Right renal cortex interstitium (tissue), 3 donors: ENCODE measurements at places on chromosomes 11 and 22.

GRCh38 chr11:93123351-93123898, 74.4 kb downstream of the SLC36A4 start:
- DNase-seq = no peak

- DNase-seq = no peak
These were observed 101.4 kb downstream of the ARL14EP start for GRCh38 chr11:30424321-30424720.

DNA sequence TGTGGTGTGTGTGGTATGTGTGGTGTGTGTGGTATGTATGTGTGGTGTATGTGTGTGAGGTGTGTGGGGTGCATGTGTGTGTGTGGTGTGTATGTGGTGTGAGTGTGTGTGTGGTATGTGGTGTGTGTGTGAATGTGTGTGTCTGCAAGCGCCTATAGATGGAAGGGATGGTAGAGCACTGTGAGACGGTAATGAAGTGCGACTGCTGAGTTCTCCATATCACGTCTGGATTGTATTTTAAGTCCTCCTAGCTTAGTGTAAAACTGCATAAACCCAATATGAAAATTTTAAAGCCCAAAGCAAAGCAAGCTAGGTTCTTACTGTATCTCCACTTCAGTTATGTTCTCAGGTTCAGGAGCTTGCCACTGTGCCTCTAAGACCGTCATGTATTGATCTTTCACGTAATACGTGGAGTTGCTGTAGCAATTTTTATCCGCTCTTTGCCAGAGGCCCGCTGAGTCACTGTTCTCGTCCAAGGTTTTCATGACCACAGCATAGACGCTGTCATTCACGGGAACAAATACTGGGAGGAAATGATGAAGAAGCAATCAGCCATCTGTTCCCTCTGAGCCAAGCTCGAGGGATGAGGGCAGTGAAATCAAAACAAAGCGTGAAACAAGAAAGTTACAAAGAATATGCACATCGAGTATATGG, 5.5 kb downstream of the PLET1 start:
- DNase-seq = no peak

DNA sequence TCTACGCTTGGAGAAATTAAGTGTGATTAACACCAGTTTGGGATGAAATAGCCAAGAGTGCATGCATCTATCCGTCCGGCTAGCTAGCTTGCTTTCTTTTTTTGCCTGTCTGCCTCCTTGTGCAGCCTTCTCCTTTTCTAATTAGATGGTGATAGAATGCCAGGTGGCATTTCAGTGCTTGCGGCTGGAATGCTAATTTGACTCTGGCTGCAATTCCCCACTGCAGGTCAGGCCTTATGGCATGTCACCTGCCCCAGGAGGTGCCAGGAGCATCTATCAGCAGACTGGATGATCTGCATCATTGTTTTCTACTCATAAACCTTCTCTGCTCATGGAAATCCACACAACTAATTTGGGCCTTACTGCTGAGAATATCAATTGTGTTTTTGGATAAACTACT, 51.1 kb upstream of the CABP7 start:
- no peak for DNase-seq

DNA sequence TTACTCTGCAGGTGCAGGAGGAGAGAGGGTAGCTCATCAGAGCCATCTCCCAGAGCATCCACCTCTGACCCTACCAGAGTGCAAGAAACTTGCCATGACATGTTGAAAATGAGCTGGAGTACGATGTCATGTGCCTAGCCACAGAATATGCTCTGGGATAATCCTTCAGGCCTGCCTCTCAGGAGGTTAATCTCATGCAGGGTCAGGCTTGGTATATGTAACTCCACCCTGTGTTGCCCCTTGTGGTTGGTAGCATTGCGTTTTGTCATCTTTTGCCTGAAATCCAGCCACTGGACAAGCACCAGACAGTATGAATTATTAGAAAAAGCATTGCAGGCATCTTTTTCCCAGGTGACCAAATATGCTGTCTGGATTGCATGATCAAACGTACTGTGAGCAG, 36.2 kb downstream of the CNTF start:
- DNase-seq = no peak

GRCh38 chr11:47977623-47978022, 2.7 kb upstream of the PTPRJ start:
- DNase-seq = no peak

DNA sequence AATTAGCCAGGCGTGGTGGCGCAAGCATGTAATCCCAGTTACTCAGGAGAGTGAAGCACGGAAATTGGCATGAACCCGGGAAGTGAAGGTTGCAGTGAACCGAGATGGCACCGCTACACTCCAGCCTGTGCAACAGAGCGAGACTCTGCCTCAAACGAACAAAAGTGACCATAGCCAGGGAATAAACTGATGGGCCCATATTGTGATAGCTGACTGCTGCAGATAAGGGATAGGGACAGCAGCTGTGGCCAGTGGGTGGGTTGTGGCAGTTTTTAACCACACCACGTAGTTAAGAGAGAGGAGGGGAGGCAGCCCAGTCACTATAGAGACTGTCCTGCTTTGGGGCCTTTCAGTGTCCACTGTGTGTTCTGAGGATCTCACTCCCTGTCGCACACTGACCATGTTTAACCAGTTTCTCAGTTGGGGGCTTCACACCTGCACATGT, 58.9 kb downstream of the PISD start:
- no peak for DNase-seq

DNA sequence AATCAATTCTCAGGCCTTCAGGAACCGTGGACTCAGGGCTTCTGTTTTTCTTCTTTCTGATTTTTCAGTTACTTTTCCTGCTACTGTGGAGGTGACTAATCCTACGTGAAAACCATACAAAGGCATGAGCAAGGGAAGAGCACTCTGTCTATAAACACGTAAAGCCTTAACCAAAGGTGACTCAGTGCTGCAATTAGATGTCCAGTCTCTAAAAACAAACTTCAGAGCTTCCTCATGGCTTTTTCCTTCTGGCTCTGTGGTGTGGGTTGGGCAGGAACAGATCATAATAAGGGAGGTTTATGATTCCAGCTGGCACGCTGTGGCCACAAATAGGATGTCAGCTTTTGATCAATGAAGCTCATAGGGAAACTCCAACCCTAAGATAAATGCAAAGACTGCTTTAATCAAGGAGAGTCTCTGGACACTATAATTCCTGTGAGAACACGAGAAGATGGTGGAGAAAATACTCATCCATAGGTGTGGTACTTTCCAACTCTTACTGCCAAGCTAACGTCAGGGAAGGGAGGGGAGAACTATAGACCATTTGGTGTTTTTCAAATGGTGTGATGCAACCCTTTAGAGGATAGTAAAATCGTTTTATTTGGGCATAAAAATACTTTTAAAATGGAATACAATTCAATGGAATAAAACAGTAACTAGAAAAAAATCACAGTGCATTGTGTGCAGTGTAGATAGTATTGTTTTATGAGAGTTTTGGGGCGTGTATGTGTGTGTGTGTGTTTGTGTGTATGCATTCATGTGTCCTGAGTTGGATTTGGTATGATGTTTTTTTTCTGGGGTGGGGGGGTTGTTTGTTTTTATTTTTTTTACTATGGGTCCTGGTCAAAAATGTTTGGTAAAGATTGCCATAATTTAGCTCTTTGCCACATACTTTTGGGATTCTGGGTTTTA, at the start of gene NXPE2:
Gene NXPE2 (plus strand): TSS at position 403 of the 912 bp plus-strand sequence. CDS start 49 bp downstream, at position 452.
- no peak for DNase-seq

DNA sequence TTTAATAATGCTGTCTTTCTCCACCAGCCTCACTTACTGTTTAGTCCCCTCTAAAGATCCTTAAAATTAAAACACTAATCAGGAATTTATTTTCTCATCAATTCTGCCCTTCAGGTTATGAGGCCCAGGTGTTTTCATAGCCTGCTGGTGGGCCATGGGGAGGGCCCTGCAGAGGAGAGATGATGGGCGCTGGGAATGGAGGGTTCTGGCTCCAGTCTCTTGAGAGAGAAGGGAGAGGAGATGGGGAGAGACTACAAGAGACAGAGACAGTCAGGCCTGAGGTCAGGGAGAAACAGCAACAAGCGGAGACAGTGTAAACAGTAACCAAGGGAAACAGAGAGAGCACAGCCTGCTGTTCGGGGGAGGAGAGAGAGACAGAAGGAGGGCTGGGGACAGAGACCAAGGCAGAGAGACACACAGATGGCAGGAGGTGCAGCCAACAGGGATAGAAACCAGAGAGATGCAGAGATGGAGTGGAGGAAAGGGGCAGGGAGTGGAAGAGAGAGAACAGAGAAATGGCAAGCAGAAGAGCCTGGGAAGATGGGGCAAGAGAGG, 187.3 kb upstream of the SYT13 start:
- DNase-seq = no peak

GRCh38 chr11:27440090-27440489, 32.5 kb downstream of the LGR4 start:
- no peak for DNase-seq

GRCh38 chr11:45171550-45171949, 25.1 kb downstream of the PRDM11 start:
- DNase-seq = no peak

GRCh38 chr11:15525582-15525981, 410.9 kb downstream of the INSC start:
- DNase-seq = no peak

DNA sequence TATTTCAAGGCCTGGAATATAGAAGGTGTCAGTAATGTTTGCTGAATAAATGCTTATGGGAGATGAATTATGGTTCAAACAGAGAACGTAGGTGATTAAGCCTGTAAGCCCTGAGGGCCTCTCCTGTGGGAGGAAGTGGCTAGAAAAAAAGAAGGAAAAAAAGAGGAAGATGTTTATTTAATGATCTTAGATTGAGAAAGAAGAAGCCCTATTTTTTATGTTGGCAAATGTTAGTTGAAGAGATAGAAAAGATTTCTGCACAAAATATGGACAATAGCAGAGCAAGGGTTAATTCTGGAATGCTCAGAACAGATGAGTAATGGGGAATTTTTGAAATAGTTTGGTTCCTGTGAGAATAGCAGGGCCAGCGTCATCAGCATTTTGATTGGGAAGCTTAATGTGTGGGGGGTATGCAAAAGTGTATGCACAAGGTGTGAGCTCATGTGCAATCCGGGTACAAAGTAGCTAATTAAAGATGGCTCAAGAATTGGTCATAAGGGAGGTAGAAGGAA, 95.7 kb downstream of the TEAD1 start:
- DNase-seq = no peak

- DNase-seq = no peak
These were observed 9.8 kb upstream of the ELMOD1 start for GRCh38 chr11:107581147-107581546.

DNA sequence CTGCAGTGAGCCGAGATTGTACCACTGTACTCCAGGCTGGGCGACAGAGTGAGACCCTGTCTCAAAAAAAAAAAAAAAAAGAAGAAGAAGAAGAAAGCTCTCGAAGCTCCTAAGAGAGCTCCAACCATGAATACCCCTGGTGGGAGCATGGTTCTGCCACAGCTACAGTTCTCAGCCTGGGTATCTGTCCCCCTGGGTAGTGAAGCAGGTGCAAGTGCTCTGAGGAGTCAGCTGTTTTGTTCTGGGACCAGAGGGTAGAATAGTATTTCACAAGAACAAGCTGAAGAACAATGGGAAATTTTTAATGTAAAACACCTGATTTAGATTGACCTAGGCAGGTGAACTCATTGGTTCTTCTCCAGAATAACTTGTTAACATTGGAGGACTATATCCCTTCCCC, 4.3 kb upstream of the HYOU1 start:
- DNase-seq = no peak

DNA sequence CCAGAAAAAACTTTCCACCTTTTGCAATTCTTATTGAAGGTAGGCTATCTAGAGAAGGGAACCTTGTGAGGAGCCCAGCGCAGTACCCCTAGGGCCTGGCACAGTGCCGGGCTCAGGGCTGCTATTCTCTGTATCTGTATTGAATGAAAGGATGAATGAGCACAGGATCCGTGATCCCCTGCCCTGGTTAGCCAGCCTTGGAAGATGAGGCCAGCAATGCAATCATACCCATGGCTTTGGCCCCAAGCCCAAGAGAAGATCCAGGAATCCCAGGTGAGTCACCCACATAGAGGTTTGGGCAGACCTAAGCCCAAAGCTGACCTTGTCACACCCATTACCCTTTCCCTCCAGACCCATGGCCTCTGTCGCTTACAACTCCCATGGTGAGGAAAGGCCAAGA, 92.5 kb upstream of the CD82 start:
- no peak for DNase-seq

DNA sequence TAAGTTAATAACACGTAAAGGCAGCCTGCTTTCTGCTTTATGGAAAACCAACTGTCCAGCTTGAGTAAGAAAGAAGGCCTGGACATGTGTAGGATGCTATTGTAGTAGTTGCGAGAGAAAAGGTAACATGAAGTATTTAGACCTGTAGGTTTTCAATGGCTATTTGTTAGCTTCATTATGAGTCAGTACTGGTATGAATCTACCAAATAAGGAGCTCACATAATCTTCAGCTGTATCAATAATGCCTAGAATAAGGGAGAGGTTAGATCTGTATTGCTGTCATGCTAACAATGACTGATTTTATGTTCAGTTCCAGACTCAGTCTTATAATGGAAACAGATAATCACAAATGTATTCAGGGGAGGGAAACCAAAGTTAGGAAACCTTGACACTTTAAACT, 550.3 kb downstream of the CNTN5 start:
- DNase-seq = no peak

GRCh38 chr11:4202749-4203148, 108.2 kb downstream of the RRM1 start:
- DNase-seq = no peak

GRCh38 chr11:95524314-95525036, 265.1 kb downstream of the FAM76B start:
- DNase-seq = no peak

GRCh38 chr11:47186700-47187695, 764 bp upstream of the PACSIN3 start:
- no peak for DNase-seq

GRCh38 chr11:135036488-135037297, 624.7 kb upstream of the B3GAT1 start:
- no peak for DNase-seq

DNA sequence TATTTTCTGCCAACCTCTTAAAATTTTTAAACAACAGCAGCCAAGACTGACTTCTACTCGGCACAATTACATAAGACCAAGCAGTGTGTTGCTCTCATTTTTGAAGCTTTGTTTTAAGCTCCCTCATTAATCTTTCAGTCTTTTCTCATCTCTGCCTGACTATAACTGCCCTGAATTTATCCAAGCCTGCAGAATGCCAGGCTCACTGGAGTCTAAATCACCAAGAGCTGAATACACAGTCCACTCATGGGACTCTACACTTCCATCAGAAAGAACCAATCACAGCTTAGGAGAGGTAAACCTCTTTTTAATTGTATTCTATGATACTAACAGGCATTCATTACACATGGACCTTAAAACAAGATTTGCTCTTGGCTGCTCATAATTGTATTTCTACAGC, 178.7 kb downstream of the CADM1 start:
- no peak for DNase-seq

- no peak for DNase-seq
These were observed 11.9 kb downstream of the MS4A8 start for GRCh38 chr11:60711276-60711675.

- DNase-seq = no peak
These were observed 46.0 kb upstream of the CCDC34 start for GRCh38 chr11:27409049-27409448.

- DNase-seq = no peak
These were observed 258.5 kb upstream of the KIRREL3 start for GRCh38 chr11:127259102-127259501.

- DNase-seq = no peak
These were observed 864.2 kb downstream of the FAM181B start for GRCh38 chr11:81869351-81870065.
